ENCODE measurements at places on chromosomes 3 and 15.

DNA sequence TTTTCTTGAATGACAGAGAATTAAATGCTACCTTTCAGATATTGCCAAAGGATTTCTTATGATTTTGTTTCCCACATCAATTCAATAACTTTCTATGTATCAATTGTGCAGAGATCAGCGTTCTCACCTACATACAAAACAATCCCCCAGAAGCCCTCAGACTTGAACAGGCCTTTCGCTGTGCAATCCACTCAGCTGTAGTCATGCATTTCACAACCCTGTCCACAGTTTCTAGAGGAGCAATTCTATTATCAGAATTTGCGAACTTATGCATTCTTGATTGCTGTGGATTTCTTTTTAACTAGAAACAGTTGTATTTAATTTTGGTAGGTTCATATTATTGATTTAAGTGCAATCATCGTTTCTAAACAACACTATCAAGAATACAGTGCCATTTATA lies 13.7 kb upstream of the ALCAM start:
- no peak for DNase-seq

GRCh38 chr3:43949594-43949993 lies 258.9 kb downstream of the ABHD5 start:
- no peak for DNase-seq

GRCh38 chr3:30496066-30496966 lies 110.1 kb upstream of the TGFBR2 start:
- no peak for DNase-seq

DNA sequence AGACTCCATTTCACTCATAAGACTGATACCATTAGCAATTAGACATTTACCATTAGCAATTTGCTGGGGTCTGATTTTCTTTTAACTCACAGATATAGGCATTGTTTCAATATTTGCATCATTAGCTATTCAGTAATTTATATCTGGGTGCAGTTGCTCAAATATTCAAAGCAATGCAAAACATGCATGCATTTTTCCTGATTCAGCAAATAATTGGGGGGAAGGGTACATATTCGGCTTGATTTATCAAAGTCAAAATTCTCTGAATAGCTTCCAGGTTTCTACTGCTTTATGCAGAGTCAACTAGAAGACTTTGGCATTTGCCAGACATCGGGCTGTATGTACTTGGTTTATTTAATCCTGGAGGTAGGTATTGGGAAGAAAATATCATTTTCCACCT lies 315.6 kb upstream of the NR2F2 start:
- DNase-seq: no peak

- DNase-seq: no peak
Measured at GRCh38 chr15:66063147-66063546, 190.4 kb downstream of the MEGF11 start.

GRCh38 chr15:88388686-88389085 lies 78.5 kb downstream of the MRPL46 start:
- DNase-seq: no peak

DNA sequence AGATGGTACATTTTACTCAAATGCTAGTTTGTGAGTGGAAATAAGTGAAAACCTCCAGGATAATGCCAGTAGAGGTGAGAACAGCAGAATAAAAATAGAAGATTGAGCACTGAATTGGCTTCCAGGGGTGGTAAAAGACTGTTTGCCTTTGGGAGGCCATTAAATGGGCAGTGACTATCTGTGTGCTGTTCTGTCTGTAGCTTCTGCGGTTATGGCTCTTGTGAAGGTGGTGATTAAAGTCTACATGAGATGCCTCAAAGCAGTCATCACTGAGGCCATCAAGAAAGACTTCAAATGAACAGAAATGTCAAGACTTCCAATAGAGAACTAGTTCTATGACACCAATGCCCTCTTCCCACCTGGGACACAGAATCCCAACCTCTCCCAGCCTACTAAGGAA lies 108.8 kb downstream of the EFHB start:
- no peak for DNase-seq

- no peak for DNase-seq
Measured at GRCh38 chr15:38128341-38128781, 124.3 kb upstream of the SPRED1 start.

DNA sequence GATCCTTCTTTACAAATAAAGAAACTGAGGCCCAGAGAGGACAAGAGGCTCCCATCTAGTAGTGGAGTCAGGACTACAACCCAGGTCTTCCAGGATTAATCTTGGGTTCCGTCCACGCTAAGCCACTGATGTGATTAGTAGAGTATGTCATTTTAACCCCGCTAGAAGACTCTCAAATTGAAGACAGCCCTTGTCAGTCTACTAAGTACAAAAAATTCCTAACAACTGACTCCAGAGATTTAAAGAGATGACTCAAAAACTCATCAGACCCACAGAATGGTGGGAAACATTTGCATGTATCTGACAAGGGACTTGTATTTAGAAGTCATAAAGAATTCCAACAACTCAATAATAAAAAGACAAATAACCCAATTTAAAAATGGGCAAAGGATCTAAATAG lies 145.3 kb downstream of the CNTN3 start:
- DNase-seq: no peak

DNA sequence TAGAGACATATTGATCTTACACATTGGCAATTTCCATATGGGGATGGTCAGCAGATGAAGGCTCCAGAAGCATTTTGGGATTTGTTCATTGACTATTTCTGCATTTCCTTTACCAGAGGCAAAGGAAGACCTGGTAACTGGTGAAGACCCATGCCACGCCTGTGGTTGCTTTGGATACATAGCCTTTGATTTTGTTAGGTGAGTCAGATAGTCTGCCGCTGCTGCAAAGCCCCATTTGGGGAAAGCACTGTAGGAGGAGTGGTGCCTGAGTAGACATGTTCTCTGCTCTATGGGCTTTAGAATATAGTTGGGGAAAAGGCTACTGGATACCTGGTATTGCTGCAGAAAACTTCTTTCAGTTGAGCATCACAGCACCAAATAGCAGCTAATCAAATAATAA lies 56.8 kb downstream of the TFG start:
- no peak for DNase-seq

- no peak for DNase-seq
Measured at GRCh38 chr3:33081812-33082211, 15.1 kb downstream of the GLB1 start.

DNA sequence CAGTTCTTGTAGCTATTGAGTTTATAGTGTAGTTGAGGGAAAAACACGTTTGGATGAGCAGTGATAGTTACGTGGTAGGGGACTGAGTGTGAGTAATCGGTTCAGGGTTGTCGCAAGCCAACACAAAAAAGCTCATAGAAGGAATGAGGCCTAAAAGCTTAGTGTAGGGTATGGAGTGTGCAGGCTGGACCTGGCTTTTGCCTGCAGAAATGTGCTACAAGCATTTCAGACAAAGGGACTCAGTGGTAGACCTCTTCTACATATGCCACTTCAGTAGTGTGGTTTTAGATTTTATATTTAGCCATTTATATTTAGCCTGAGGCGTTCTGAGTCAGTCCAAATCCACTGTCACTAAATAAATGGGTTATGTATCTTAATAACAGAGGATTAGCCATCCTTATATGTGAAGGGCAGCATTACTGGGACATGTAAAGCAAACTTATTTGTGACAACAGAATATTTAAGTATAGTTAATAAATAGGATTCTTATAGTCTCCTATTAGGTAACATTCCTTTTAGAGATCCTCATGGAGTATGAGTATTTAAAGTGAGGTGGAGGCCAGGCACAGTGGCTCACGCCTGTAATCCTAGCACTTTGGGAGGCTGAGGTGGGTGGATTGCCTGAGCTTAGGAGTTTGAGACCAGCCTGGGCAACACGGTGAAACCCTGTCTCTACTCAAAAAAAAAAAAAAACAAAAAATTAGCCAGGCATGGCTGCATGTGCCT lies 21.8 kb downstream of the ATP2C1 start:
- no peak for DNase-seq

DNA sequence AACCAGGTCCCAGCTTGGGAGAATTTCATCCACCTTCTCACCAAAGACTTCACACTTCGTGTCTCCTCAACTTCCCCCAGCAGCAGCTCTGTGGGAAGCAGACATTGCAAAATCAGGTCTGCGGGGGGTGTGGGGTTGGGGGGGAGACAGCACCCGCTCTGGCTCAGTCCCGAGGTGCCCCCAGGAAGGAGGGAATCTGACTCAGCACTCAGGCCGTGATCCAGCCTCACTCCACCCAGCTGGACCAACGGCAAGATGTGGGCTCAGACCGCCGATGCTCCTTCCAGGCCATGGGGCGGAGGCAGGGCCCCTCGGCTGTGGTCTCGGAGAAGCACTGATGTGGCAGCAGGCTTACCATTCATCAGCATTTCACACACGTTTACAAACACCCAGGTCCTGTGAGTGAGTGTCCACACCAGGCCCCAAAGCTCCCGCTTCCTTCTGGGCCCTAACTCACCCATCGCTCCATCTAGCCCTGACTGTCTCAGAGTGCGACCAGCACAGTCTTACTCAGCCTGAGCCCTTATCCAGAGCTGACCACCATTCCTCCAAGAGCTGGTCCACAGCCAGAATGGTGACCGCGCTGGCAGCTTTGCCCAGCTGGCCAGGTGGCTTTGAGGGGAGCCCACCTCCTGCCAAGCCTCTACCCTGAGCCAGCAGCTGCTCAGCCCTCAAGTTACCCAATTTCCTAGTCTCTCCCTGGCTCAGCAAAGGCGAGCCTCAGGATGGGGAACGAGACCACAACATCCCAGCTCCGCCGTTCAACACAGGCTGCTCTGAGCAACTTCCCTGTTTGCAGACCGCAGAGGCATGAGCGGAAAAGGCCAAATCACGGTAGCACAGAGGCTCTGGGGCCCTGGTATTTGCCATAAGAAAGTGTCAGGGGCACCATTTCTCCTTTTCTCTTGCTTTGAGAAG lies 3.3 kb downstream of the STAB1 start:
- no peak for DNase-seq

DNA sequence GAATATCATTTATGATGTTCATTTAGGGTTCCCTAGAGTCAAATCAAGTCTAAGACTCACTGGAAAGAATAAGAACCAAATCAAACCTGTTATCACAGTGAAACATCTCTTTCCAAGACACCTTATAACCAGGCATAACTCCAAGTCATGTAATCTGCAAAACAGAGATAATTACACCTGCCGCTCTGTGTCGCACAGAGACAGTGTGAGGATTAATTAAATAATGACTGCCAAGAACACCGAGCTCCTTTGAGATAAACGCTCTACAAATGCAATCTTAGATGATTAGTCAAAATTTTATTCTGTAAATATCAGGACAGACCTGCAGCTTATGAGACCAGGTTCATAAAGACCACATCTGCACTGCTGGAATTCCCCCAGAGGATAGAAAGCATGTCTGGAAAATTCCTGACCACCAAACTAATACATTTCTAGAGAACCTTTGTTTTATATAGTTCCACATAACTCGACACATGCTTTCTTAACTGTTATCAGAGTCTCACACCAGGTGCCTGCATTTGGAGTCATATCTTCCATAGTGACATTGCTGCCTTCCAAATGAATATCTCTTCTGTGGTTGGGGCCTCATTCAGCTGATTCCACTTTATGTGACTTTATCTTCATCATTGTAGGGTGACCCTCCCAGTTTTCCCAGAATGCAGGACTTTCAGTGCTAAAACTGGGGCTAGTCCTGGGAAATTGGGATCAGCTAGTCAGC lies 252.8 kb downstream of the CD47 start:
- no peak for DNase-seq

DNA sequence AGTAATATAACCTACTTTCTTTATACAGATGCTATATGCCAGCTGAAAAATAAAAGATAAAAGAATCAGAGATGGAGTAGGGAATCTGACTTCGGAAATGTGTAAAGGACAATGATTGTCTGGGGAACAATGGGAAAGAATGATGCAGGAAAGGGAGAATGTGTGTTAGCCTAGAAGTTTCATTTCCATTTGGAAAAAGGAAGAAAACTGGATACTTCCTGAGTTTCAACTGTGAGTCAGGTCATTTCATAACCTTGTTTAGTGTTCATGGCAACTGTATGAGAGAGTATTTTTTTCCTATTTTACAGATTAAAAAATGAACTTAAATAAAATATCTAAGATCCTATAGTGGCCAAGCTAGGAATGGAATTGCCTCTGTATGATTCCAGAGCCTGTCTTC lies 261.3 kb upstream of the NECTIN3 start:
- DNase-seq: no peak

- DNase-seq: no peak
Measured at GRCh38 chr15:33322091-33322490, 11.3 kb downstream of the RYR3 start.

Measured in activated T-cell treated with anti-CD3 and anti-CD28 coated beads, Interleukin-2, amount 50 U/mL, for 48 hours (primary cell).